ENCODE measurements at places on chromosomes 11 and 22. TPM values are rescaled to one million over a fixed set of nuclear protein-coding genes. Genes with fewer than 3 reads are reported as not detected.

Gene PLAAT3
- 4.7 TPM for total RNA-seq

DNA sequence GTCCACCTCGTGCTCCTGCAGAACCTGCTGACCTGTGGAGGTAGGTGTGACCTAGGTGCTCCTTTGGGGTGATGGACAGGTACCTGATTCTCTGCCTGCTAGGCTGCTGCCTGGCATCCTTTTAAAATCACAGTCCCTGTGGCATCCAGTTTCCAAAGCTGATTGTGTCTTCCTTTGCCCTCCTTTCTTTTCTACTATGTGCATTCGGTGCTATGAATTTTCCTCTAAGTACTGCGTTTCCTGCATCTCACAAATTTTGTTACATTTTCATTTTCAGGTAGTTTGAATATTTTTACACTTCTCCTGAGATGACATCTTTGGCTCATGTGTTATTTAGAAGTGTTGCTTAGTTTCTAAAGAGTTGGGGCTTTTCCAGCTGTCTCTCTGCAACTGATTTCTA is 30.9 kb upstream of the PPP6R3 start:
- no peak for DNase-seq

DNA sequence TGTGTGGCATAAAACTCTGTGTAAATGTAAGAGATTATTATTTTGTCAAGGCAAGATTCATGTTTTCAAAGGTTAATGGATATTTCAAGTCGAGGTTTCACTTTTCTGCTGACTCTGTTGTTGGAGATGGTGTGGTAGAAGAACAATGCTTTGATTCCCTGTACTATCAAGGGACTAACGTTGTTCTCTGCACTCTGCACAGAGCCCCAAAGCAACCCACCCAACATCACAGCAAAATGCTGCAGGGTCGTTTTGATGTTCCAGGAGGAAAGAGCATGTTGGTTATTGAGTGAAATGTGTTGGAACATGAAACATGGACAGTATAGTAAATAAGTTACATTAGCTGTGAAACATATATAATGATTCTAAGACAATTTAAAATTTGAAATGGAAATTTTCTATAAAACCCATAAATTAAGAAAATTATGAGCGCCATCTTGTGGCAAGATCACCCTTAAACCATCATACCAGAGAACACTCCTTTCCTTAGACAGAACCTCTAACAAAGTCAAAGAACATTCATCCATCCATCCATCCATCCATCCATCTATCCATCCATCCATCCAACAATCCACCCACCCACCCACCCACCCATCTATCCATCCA is 164.4 kb upstream of the ZBED5 start:
- no peak for DNase-seq

DNA sequence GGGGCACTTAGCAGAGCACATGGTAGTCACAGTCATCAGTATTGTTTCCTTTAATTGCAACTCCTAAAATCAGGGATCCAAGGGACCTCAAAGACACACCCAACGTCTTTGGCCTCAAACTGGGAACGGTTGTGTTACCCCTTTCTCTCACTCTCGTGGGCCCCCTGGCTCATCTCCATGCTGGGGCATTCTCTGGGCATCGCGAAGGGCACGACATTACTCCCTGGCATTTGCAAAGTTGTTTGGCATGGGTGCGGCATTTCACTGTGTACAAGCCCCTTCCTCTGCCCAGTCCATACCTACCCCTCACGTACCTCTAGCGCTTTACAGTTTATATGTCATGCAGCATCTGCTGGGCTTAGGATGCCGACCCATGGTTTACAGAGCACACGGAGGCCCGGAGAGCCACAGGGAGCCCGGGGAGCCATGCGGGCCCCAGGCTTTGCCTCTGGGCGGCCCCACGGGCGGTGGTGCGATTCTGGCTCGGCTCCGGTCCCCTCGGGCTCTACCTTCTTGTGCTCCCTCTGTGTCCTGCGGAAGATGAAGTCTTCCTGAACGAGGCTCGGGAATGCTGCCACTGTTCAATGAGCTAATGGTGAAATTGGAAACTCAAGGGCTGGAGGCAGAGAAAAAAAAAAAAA is 21.9 kb upstream of the CACNG2 start:
- no peak for DNase-seq

Gene KRTAP5-2
- not detected for total RNA-seq

DNA sequence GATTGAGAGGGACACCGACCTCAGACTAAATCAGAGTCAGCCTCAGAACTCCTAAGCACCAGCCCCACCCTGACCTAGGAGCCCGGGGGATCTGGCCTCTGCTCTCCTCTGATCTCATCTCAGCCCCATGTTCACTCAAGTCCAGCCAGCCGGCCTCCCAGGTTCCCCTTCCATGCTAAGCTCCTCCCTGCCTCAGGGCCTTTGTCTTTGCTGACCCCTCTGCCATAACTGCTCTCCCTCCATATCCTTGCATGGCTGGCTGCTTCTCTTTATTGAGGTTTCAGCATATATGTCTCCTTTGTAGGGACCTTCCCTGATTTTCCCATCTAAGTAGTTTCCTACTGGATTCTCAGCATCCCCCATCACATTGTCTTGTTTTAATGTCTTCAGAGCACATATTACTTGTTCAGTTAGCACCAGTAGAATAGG is 780 bp upstream of the SLC15A3 start:
- no peak for DNase-seq

Gene MCHR1
- not detected for total RNA-seq

DNA sequence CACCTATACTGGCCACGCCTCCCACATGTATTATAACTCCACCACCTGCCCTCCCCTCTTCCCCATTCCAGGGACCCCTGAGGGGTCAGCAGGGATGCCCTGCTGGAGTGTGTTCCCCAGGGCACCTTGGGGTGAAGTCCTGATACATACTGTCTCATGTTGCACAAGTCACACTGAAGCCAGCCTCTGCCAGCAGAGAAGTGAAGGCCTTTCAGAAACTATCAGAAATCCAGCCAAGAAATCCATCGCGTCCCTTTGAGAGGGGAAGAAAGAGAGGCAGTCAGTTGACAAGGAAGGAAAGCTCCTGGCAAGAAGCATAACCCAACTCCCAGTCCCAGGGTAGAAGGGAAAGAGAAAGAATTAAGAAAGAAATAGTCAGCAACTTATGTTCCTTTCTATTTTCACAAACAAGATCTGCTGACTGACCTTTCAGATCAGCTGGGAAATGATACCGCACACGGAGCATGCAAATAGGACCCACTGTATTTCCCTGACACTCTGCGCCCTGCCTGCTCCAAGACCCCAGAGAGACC is 45.2 kb downstream of the SC5D start:
- no peak for DNase-seq

DNA sequence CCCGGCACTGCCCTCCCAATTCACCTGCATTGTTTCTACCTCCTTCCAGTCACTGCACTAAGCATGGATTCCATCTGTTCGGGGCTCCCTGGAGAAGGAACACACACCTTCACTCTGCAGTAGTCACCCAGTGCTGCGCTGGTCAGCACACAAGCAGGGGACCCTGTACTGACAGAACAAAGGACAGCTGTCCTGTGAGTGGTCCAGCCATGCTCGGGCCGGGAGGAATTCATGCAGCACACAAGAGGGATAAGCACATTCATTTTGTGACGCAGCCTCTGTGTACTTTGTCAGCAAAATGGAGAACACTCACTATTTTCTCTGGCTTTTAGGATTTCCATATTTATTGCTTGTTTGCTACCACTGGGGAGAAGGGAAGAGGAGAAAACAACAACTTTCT is 167.3 kb downstream of the NTM start:
- no peak for DNase-seq

DNA sequence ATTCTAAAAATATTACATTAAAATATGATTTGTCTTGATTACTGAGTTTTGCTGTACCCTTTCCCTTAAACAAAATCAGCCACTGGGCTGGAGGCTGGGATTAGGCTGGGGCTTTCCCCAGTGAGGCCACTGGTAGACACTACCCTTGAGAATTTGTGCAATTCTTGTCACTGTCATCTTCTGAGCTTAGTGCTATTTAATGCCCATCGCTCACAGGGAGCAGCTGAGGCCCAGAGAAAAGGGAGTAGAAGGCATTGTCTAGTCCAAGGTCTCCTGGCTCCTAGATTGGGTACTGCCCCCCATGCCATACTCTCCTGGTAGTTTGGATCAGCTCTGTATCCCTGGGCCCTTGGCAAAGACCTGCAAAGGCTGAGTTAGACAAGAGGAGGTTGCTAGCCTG is 6.7 kb downstream of the CHRM1 start:
- DNase-seq = no peak

DNA sequence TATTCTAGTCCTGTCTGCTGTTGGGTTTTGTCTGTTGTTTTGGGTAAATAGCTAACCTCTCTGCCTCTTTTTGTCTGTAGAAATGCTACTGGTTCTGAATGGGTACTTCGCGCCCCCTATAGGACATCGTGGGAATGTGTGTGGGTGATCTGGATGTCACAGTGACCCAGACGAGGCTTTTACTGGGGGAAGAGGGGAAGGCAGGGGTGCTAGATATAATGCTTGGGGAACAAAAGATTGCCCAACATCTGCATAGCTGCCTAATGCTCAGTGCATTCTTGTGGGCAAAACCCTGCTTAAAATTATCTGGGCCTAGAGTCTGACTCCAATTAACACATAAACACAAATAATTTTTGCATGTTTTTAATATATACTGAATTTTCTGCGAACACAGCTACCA is 57.7 kb downstream of the BMAL1 start:
- DNase-seq = peak; percentile 79

Gene SYVN1
- 6.4 TPM for total RNA-seq

- no peak for DNase-seq
Measured at GRCh38 chr11:73875380-73875779, 1.3 kb downstream of the COA4 start.

DNA sequence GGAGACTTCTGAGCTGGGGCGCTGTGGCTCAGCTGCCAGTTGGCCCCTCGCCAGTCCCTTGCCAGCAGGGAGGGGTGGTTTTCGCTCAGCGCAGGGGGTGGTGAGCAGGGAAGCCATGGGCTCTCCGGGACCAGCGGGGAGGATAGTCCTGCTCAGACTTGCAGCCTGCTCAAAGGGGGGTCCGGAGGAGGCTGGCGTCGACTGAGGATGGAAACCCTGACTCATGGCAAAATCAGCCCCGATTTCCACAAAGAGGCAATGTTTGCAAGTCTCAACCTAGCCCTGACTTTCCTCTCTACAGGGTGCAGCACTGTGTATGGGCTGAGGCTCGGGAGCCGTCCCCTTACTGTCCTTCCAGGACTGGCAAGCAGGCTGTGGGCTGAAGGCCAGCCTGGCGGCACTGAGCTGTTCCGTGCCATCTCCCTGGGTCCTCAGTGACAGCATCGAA is 35.1 kb downstream of the FBLN1 start:
- peak; percentile 47 for DNase-seq

GRCh38 chr11:69801513-69802335 is 17.5 kb downstream of the FGF3 start:
- peak; percentile 35 for DNase-seq

DNA sequence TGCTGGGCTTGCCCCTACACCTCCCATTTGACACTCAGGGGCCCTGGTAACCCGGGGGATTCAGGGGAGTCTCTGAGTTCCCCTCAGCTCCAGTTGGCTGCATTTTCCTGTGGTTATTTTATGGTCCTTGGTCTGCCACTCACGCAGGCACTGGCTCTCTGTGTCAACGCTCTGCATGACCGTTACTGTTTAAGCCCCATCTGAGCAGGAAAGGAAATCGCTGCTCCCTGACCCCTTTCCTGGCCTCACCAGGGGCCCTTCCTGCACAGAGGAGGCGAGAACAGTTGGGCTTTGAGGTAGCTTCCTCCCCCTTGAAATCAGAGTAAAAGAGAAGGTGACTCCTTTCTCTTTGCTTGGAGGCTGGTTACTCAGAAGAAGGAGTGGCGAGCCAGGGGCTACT is 2.4 kb downstream of the C1QTNF4 start:
- no peak for DNase-seq

- DNase-seq = no peak
Measured at GRCh38 chr22:40718250-40719204, 39.2 kb downstream of the MCHR1 start.

Gene SLC22A6
- not detected for total RNA-seq

- DNase-seq = no peak
Measured at GRCh38 chr11:68362801-68363379, 50.5 kb downstream of the LRP5 start.

GRCh38 chr11:27857014-27857413 is 156.8 kb upstream of the BDNF start:
- DNase-seq = no peak

- DNase-seq = no peak
Measured at GRCh38 chr11:66727282-66728037, 1.6 kb downstream of the SPTBN2 start.

Gene MS4A15
- not detected for total RNA-seq

Gene PANX3
- not detected for total RNA-seq

DNA sequence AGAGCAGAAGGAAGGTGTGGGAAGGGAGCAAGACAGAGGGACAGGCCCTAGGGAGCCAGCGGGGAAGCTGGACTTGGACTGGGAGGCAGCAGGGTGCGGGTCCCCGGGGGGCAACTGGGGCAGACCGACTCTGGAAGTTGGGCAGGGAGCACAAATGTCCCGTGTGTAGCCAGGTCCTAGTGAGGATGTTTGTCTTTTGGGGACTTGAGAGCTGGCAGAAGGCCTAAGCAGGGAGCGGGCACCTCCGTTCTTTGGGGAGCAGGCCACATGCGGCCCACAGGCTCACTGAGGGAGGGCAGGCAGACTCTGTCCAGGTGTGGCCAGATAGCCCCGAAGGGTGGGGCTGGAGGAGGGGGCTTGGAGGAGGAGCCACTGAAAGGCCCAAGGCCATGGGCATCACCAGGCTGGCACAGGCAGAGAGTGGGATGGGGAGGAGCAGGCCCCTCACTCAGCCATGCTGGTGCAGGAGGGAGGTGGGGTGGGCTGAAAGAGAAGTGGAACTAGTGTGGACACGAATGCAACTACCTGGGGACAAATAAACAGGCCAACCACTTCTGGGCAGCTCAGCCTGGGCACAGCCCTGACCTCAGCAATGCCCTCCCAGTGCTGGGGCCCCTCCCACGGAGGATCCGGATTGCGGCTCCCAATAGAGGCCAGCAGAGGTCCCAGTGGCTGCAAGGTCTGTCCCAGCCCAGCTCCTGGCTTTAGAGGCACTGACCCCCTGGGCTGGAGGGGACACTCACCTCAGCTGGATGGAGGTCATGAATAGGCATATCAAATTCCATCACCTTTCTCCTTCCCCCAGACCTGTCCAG is 1.3 kb upstream of the SCARF2 start:
- no peak for DNase-seq

DNA sequence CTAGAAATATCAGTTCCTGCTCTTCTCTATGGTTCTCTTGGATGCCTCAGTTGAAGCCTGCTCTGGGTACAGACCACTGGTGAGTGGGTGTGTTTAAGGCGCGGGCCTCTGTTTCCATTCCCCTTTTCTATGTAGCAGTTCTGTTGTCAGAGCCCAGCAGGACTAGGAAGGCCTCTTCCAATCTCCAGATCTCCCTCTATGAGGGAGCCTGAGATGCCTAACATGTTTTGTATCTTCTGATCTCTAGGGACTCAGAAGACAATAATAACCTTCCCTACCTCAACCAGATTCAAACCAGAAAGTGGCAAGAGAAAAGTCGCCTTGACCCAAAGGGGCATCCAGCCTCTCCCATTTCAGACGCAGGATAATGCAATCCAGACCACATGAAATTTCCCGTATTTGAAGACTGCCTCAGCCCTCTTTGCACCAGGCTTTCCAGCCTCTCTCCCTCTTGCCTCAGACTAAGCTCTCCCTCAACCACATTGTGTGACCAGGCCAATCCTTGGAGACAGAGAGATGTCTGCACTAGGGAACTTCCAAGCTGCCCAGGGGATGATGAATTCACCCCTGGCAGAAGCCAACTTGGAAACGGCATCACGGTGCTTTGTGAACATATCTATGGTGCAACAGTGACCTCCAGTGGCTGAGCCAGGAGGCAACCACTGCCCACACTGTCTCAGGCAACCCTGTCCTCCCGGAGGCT is 150.1 kb upstream of the UBASH3B start:
- DNase-seq = peak; percentile 81

Gene F2
- total RNA-seq = not detected
